ENCODE measurements at places on chromosomes 2 and 18.

DNA sequence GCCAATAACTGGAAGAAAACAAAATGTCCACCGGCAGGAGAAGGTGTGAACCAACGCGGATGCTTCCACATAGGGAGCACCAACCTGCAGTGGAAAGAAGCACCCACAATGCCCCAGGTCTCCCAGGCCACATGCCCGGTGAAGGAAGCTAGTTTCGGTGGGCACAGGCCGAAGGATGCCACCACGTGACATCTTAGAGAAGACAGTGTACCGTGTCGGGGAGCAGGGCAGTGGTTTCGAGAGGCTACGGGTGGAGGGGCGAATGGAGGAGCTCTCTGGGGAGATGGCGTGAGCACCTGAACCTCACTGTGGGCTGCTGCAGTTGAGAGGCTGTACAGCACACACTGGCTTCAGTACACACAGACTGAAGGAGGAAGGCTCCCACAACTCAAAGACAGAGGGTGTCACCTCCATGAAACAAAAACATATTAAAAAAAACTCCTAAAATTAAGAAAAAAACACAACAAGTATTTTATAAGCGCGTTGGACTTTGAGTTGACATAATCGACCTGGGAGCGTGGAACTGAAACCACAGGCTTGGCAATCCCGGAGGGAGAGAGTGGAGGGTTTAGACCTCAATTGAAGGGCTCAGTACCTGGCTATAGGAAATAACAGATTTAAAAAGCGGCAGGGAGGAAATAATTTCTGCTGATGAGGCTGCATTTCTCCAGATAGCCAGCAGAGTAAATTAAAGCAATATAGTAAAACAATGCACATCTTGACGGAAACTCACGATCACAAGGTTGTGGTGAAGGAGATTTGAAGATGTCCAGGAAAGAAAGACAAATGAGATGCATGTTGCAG lies 160.1 kb downstream of the RTP5 start:
- no peak for DNase-seq

DNA sequence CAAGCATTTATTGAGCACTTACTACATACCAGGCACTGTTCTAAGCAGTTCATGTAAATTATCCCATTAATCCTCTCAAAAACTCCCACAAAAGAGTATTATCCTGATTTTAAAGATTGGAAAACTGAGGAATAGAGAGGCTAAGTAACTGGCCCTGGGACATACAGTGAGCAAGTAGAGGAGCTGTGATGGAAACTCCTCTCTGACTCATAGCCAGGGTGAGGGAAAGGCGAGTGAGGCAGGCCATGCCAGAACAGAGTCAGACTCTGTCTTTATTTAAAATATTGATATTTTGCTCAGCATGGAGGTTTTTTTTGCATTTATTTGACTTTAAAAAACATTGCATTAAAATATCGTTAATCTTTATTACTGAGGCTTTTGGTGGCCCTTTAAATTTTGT lies 208.0 kb downstream of the LOXHD1 start:
- no peak for DNase-seq

DNA sequence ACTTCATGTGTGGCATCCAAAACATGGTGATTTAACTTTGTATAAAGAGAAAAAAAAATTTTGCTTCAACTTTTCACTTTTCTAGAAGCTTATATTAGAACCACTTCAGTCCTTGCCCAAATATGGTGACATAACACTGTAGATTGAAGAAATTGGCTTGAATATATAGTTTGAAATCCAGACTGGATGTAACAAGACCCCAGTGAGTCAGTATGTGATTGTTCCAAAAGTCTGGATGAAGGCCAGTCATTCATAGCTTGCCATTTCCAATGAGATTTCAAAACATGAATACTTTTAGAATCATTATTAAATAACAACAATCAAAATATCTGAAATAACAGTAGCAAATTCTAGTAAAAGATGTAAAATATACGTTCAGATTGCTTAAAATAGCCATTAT lies 104.8 kb upstream of the FN1 start:
- DNase-seq, result no peak

GRCh38 chr2:3297523-3297922 lies 80.1 kb downstream of the EIPR1 start:
- DNase-seq, result no peak

DNA sequence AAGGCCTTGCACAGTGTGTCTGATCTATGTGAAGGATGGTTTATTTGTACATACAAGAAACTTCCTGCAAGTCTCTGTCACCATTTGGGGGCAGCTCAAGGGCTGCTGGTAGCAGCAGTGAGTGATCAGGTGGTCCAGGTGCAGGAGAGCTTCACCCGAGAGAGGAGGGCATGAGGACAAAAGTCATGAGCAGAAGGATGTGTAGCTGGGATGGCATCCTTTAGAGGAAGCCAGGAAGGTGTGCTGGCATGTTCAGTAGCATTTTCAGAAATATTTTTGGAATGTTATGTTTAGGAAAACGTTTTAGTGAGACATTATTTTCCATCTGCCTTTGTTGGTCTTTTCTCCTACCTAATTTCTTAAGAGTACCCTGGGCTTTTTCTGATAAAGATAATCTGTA lies 31.9 kb downstream of the VWA3B start:
- DNase-seq, result no peak

DNA sequence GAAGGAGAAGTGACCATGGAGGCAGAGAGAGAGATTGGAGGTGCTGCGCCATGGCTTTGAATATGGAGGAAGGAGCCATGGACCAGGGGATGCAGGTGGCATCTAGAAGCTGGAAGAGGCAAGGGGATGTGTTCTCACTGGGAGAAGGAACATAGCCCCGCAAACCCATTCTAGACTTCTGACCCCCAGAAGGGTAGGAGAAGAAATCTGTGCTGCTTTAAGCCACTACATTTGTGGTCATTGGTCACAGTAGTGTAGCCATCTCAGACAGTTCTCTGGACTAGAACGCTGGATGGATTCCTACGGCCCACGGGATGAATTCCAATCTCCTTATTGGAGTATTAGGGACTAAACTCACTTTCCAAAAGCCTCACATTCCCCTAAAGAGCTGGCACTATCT lies 67.8 kb downstream of the PTGR3 start:
- DNase-seq, result no peak

- no peak for DNase-seq
These were observed 7.3 kb upstream of the VAPA start for GRCh38 chr18:9906481-9906880.

GRCh38 chr2:241324775-241325174 lies 9.1 kb downstream of the SEPTIN2 start:
- no peak for DNase-seq

DNA sequence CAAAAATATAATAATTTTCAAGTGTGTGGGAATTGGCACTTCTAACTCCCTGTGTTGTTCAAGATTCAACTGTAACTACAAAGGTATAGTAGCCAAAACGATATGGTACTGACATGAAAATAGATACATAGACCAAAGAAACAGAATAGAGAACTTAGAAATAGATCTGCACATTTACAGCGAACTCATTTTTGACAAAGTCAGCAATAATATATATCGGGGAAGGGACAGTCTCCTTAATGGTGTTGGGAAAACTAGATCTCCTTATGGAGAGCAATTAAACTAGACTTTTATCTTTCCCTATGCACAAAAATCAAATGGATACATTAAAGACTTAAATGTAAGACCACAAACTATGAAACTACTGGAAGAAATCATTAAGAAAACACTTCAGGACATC lies 1530.6 kb upstream of the SLC39A10 start:
- no peak for DNase-seq

- no peak for DNase-seq
These were observed 9.2 kb downstream of the POU3F3 start for GRCh38 chr2:104863146-104863467.

- DNase-seq, result no peak
These were observed 167.5 kb downstream of the MCFD2 start for GRCh38 chr2:46748121-46748520.

All from BJ (cell line).